ENCODE measurements at places on chromosomes 5 and 9.

DNA sequence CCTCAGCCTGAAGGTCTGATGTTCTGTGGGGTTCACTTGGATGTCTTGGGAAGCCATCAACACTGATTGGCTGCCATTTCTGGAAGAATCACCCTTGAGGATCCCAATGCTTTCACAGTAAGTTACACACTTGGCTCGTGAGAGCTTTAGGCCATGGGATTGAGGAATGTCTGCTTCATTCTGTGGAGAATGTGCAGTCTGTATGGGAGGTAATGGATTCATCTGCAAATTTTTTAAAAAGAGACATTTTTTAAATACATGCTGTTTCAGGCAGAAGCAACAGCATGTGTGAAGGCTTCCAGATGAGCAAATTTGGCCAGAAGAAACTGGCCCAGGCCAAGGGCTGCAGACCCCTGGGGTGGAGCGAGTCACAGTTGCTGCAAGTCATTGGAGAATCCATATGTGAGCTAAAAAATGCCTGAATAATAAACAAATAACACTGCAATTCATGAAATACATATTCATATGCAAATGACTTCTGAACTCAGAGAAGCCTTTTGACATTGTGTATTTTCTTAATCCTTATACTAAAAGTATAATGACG, 146.3 kb upstream of the RASEF start:
- DNase-seq: no peak

DNA sequence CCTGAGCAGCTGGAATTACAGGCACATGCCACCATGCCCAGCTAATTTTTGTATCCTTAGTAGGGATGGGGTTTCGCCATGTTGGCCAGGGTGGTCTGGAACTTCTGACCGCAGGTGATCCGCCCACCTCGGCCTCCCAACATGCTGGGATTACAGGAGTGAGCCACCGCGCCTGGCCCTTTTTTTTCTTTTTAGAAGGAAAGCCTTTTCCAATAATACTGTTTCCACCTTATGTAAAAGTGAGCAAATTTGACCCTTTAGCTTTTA, 23.7 kb upstream of the F2R start:
- no peak for DNase-seq

DNA sequence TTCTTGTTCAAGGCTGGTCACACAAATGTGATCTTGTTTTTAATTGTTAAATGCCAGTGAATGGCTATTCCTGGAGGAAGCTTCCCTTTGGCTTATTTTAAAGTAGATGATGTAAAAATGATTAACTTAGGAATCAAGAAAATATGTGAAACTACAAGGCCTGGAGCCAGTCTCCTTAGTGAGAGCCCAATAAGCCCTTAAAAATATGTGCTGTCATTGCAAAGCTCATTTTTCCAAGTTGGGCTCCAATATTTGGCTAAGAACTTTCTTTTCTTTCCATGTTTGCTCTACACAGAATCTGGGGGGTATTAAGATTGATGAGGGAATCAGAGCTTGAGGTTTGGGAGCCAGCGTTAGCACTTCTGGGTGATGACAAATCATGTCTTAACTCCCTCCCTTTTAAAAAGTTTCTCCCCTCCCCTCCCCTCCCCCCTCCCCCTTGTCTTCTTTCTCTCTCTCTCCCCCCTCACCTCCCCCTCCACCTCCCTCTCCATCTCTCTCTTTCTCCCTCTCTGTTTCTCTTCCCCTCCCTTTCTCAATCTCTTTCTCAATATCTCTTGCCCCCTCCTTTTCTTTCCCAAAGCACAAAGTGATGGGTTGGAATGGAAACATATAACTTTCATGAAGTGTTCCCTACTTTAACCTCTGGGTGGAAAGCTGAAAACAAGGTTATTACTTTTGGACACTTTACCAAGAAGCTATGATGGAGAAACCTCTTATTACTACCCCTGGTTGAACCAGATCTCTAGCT, 86.0 kb downstream of the FBXL7 start:
- peak; percentile 90 for DNase-seq

- DNase-seq: no peak
Measured at GRCh38 chr9:117927354-117927753, 223.2 kb downstream of the TLR4 start.

- DNase-seq: no peak
Measured at GRCh38 chr9:122821278-122821943, 7.0 kb downstream of the PDCL start.

GRCh38 chr5:157464519-157465171, 4.6 kb downstream of the NIPAL4 start:
- DNase-seq: peak; percentile 82

DNA sequence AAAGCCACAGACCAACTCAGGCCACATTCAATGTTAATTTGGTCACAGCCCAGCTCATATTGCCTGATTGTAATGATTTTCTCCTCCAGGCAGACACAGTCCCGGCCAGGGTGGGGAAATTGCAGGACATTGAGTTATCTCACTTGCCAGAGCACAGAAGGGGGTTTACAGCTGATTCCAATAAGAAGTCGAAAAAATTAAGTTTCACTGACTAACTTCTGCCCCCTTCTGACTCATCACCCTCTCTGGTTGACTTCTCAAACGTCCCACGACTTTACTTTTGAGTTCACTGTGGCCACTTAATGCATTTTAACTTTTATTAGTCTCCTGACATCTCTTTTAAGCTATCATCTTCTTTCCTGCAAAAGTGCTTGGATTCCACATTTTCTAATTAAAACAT, 321.4 kb upstream of the WWC1 start:
- DNase-seq: peak; percentile 48

GRCh38 chr9:13351778-13352386, 72.4 kb upstream of the MPDZ start:
- peak; percentile 31 for DNase-seq

GRCh38 chr5:154189256-154189818, 1.2 kb upstream of the GALNT10 start:
- no peak for DNase-seq

DNA sequence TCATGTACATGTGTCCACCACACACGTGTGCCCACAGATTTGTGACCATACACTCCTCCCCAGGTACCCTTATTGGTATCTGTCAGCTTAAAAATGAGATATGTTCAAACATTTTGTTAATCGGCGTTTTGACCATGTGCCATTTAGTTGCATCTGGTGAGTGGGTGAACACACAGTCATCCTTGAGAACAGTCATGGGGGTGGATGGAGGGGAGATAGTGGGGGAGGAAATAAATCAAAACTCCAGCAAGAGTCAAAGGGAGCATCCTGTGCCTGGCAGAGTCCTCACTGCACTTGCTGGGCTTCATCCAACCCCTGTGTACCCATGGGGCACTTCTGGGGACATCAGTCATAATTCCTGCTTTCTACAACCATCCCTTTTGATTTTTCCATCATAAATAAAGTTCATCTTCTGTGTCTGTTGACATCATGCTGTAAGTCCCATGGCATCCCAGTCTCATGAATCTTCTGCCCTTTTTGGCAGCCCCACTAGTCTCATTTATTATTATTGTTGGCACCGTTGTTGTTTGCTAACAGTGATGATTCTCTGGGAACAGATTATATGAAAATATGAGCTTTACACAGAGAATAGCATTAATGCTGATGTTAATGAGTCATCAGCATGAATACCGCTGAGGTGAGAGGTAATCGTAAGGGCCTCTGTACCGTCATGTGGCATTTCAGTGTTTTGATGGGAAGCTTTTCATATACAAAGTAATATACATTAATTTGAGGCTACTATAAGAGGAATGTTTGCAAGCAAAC, 24.4 kb upstream of the CLK4 start:
- peak; percentile 28 for DNase-seq

DNA sequence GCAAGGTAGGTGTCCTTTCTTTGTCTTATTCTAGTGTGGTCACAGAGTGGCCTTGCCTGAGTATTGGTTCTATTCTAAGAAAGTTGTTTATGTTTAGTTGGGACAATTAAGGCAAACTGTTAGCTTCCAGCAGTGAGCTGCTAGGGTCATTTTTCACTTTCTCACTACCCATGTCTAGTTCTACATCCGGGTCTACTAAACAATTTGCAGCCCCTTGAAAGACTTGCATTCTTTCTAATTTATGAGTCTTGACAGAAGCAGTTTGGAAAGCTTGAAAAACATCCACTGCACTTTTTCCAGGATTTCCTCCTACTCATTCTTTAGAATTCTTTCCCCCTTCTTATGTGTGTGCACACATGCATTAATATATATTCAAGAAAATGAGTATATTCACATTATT, 892.2 kb upstream of the ACO1 start:
- DNase-seq: no peak

GRCh38 chr9:38149647-38150046, 80.6 kb upstream of the SHB start:
- no peak for DNase-seq

DNA sequence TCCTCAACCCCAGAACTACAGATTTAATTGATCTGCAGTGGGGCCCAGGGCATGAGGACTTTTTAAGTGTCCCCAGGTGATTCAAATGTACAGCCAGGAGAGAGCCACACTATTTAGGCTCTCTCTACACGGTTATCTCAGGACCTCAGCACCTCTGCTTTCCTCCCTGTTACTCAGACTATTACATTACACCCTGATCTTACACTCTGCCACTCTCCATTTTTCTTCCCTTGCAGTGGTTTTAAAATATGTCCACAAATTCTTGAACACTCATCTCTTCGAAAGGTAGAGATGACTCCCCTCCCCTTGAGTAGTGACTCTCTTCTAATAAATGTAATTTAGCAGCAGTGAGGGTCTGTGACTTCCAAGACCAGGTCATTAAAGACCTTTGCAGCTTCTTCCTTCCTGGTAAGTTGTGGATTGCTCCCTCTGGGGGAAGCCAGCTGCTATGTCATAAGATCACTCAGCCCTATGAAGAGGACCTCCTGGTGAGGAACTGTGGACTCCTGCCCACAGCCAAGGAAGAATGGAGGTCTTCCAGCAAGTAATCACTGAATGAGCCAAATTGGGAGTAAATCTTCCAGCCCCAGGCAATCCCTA, 87.5 kb upstream of the SSBP2 start:
- no peak for DNase-seq

DNA sequence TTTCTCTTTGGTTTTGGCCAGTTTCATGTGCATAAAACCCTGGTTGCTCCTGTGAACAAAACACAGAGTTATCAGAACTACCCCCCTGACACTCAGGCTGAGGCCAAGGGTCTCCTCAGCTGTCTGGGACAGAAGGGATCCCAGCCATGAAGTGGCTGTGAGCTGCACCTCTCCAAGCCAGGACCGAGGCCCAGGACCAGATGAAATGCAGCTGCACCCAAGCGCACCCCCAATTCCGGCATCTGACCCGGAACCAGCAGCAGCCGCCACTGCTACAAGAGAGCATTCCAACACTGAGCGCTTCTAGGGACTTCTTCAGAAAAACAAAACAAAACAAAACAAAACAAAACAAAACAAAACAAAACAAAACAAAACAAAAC, 16.0 kb upstream of the SLC25A51 start:
- no peak for DNase-seq

GRCh38 chr5:115435065-115435777, 109.4 kb downstream of the FEM1C start:
- DNase-seq: no peak

DNA sequence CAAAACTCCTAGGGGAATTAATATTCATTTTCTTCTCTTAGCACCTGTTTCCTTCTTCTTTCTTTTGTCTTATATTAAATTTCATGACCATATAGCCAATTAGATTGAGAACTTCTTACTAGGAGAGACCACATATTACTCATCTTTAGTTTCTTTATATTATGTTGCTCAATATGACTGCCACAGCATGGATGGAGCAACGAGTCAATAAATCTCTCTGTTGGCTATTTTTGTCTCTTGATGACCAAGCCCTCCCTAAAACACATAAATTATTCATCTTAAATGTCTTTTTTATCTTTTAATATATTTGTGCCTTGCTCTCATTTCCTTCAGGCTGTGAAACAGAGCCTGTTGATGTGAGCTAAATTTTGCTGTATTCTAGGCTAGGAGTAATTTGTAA, 123.0 kb downstream of the ADAMTSL1 start:
- DNase-seq: peak; percentile 64

GRCh38 chr5:87029951-87030350, 237.7 kb upstream of the RASA1 start:
- no peak for DNase-seq

DNA sequence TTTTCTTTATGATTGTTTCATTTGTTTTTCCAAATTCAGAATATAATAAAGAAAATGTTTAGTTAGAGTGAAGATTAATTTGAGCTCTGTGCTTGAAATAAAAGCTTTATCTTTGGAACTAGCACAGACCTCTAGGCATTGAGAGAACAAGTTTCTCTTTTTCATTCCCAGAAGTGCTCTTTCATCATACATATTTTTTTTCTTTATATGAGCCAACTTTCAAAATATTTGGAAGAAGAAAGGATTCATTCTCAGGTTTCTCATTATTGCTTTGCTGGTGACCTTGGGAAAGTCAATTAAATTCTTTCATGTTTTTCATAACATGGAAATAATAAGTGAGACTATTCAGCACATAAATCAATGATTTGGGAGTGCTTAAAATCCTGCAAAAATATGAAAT, 16.8 kb downstream of the CTXN3 start:
- no peak for DNase-seq

GRCh38 chr5:132498152-132498551, 7.6 kb upstream of the IRF1 start:
- DNase-seq: no peak

- no peak for DNase-seq
Measured at GRCh38 chr5:53355931-53356330, 124.5 kb upstream of the FST start.

DNA sequence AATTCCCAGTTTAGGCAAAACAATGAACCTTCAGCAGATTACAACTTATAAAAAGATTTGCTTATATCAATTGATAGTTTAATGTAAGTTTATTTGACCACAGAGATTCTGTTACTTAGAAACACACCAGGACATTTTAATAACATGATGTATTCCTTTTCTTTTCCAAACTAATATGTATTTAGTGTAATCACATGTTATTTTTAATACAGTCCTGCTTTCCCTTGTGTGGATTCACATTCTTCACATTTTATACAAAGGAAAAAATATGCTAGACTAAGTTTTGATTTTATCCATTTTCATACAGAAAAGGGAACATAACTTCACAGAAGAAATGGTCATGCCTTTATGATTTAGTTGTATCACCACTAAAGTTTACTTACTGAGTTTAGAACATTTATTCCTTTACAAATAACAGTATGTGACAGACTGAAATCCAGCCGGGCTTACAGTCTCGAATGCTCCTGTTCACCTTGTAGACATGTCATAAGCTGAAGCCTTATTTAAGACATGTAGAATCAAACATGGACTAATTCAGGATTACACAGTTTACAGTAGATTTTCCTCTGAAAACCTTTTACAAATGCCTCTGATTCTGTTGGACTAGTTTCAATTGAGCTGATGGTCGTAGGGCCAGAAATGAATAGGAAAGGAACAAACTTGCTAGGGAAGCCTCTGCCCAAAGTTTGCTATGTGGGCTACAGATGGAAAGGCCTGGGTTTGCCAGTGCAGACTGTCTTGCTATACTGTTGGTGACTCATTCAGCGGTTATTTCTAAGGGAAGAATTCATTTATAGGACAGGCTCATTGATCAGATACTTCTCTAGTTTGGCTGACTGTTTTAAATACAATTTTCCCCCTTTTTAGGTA, 6.6 kb upstream of the ASPN start:
- DNase-seq: no peak

All from fibroblast of skin of left biceps (primary cell).